ENCODE measurements at places on chromosomes 7 and 10. TPM values are rescaled to one million over a fixed set of nuclear protein-coding genes. Genes with fewer than 3 reads are reported as not detected.
A peak's percentile ranks its signal among the peaks of the same experiment; 100 is the strongest.

PPP1R17 gene
- not detected for total RNA-seq

ELFN1 gene
- 0.27 TPM for total RNA-seq

AKR1D1 gene
- not detected for total RNA-seq

ASB10 gene
- not detected for total RNA-seq

CCDC3 gene
- total RNA-seq, result not detected

UTF1 gene
- total RNA-seq, result not detected

DNA sequence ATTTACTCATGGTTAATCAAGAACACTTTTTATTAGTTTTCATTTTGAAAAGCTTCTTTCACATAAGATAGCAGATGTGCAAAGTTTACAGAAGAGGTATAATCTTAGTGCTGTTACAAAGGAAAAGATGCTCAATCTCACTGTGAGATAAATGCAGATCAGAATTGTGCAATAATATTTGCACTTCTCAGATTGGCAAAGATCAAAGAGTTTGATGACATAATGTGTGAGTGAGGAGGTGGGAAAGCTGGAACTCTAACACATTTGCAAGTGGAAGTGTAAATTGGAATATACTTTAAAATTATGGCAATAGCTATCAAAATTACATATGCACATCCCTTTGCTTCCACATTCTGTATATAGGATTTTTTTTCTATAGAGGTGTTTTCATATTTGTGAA is 21.5 kb upstream of the STN1 start:
- H3K4me1 ChIP-seq, result no peaks in the 10 kb centered on the region
- DNase-seq, result no peak
- H3K4me3 ChIP-seq, result no peak overlapping the region
- no peaks in the 10 kb centered on the region for H3K36me3 ChIP-seq

- H3K36me3 ChIP-seq, result no peaks in the 10 kb centered on the region
- no peaks in the 10 kb centered on the region for H3K4me1 ChIP-seq
- H3K27me3 ChIP-seq, result no peaks in the 10 kb centered on the region
- no peak overlapping the region for H3K4me3 ChIP-seq
These were observed 23.5 kb upstream of the SAMD9L start for GRCh38 chr7:93171606-93172226.

GRCh38 chr10:79021331-79021907 is 47.3 kb upstream of the ZMIZ1 start:
- no peaks in the 10 kb centered on the region for H3K4me1 ChIP-seq
- DNase-seq, result no peak
- H3K4me3 ChIP-seq, result no peak overlapping the region
- H3K27me3 ChIP-seq, result peaks cover 22% of the 10 kb centered on the region
- H3K27ac ChIP-seq, result no peak overlapping the region

GRCh38 chr10:12459762-12460161 is 110.4 kb downstream of the CAMK1D start:
- no peak overlapping the region for H3K27ac ChIP-seq
- H3K4me3 ChIP-seq, result no peak overlapping the region
- DNase-seq, result no peak
- H3K27me3 ChIP-seq, result peaks cover 14% of the 10 kb centered on the region

GRCh38 chr10:48233559-48234005 is 40.9 kb downstream of the FRMPD2 start:
- H3K4me1 ChIP-seq, result no peaks in the 10 kb centered on the region
- no peaks in the 10 kb centered on the region for H3K36me3 ChIP-seq
- peaks cover 18% of the 10 kb centered on the region for H3K27me3 ChIP-seq
- DNase-seq, result no peak

GRCh38 chr7:66088861-66089838 is 13.5 kb downstream of the ASL start:
- H3K27me3 ChIP-seq, result no peaks in the 10 kb centered on the region
- no peak for DNase-seq
- no peaks in the 10 kb centered on the region for H3K4me1 ChIP-seq
- no peak overlapping the region for H3K27ac ChIP-seq
- H3K36me3 ChIP-seq, result peaks cover 16% of the 10 kb centered on the region

DNA sequence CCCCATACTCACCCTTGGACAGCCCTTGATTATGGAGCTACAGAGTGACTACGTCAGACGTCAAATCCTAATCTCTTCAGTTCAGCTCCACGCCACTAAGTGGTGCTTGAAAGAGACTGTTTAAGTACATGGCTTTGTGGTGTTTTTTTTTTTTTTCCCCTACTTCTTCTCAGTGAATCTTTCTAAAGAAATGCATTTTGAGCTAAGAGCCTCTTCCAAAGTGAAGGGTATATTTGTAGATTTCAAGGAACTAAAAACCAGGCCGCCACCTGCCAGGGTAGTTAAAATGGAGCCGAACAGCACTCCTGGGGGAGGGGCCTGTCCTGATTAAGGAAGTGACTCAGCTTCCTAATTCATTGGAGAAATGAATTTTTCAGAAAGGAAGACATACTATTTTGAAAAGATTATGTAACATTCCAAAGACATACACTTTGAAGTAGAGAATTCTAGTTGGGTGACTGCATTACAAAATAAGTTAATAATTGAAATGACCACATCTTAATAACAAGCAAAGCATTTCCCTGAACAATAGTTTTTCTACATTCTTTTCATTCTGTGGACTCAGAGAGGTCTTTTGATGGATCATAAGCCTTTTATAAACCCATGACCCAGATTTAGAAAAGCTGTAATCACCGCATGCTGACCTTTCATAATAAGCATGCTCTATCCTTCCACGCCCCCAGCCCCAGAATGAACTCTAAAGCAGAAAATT is 20.6 kb upstream of the VPS41 start:
- DNase-seq, result peak; percentile 84
- H3K27ac ChIP-seq, result peak overlapping the region; percentile 84
- H3K36me3 ChIP-seq, result peaks cover 11% of the 10 kb centered on the region

- no peak overlapping the region for H3K27ac ChIP-seq
- DNase-seq, result no peak
- no peaks in the 10 kb centered on the region for H3K27me3 ChIP-seq
- peaks cover 6% of the 10 kb centered on the region for H3K36me3 ChIP-seq
- no peak overlapping the region for H3K4me3 ChIP-seq
These were observed 105.5 kb downstream of the BICC1 start for GRCh38 chr10:58618158-58618676.

- H3K27ac ChIP-seq, result no peak overlapping the region
- H3K4me3 ChIP-seq, result no peak overlapping the region
- no peak for DNase-seq
- no peaks in the 10 kb centered on the region for H3K27me3 ChIP-seq
These were observed 80.5 kb upstream of the TMEM106B start for GRCh38 chr7:12130609-12131008.

DNA sequence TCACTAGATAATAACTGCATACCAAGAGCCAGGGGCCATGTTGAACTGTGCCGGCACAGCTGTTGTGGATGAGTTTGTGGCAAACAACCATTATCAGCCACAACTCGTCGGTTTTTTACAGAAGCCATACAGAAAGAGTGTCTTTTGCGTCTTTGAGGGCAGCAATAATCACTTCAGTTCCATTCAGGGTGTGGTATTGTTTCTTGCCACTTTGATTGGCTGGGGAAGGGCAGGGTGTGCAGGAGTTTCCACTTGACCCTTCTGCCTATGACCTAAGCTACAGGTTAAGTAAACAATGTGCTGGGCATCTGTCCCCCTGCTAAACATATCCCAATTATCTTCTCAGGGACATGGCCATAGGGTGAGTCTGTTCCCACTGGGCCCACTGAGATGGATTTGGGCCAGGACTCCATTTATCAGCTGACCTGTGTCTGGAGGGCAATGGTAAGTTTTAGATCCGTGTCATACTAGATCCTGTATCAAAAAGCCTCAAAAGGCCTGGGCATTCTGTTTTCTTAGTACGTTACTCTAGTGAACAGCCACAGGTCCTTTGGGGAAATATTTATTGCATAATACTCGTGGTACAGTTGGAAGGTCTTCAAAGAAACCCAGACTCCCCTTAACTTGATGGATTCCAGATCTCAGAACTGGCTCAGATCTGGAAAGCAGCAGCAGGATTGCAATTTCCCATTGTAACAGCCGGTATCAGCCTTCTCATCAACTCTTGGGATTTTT is 15.9 kb downstream of the ZNF3 start:
- no peak for DNase-seq
- peaks cover 32% of the 10 kb centered on the region for H3K36me3 ChIP-seq
- H3K27ac ChIP-seq, result no peak overlapping the region

DNA sequence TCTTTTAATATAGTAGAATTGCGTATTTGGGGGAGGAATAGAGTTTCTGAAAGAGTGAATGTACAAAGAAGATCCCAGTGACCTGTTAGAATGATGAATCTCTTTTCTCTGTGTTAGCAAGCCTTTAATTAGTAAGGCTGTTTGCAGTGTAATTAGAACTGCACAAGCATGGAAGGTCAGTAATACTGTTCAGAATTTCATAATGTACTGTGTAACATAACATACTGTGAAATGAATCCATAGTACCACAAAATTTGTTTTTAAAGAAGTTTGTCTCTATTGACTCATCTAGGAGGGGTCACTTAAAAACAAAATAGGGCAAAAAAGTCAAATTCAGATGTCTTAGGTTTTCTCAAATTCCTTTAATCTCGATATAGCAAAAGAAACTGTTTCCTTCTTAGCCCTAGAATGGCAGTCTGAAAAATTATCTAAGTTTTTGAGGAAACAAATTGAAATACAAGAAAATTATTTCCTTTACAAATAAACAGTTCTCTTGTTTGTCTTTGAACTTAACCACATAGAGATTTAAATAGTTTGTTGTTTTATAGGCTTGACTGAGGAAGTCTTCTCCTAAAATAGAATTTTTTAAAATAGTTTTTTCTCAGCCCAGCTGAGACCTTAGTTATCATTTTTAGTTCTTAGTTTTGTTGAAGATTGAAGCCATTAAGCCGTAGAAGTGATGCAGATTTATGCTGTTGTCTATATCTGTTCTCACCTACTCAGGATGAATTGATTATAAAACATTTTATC is 12.5 kb downstream of the ADK start:
- no peak for DNase-seq
- H3K27ac ChIP-seq, result no peak overlapping the region
- no peak overlapping the region for H3K4me3 ChIP-seq
- H3K36me3 ChIP-seq, result no peaks in the 10 kb centered on the region
- no peaks in the 10 kb centered on the region for H3K27me3 ChIP-seq
- peaks cover 14% of the 10 kb centered on the region for H3K4me1 ChIP-seq

DNA sequence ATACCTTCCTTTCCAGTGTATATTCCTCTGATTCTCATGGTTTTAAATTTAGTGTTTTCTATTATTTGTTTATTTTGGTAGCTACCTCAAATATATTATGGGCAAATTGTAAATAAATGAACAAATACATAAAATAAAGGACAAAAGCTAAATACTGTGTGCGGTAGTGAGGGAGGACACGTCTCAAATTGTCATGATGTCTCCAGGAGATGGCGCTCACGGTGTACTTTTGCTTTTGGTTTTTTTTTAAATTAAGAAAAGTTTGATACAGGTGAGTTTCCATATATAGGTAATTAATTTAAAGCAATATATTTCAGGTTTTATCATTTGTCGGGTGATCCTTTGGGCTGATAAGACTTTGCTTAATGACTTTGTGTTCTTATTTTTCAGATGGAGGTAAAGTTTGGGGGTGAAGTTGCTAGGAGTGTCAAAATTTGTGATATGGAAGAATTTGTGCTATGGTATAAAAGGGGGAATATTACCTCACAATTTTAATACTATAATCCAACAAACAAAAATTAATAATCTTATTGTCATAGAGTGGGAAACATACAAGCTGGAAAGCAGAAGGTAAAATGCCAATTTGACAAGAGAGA is 68.4 kb upstream of the TMEM229A start:
- no peaks in the 10 kb centered on the region for H3K36me3 ChIP-seq
- no peaks in the 10 kb centered on the region for H3K4me1 ChIP-seq
- H3K27ac ChIP-seq, result no peak overlapping the region
- peaks cover 58% of the 10 kb centered on the region for H3K27me3 ChIP-seq
- no peak overlapping the region for H3K4me3 ChIP-seq

- no peak for DNase-seq
- H3K27ac ChIP-seq, result no peak overlapping the region
- H3K4me1 ChIP-seq, result no peaks in the 10 kb centered on the region
- H3K27me3 ChIP-seq, result no peaks in the 10 kb centered on the region
- no peaks in the 10 kb centered on the region for H3K36me3 ChIP-seq
These were observed 11.0 kb downstream of the CROT start for GRCh38 chr7:87356448-87356847.

DNA sequence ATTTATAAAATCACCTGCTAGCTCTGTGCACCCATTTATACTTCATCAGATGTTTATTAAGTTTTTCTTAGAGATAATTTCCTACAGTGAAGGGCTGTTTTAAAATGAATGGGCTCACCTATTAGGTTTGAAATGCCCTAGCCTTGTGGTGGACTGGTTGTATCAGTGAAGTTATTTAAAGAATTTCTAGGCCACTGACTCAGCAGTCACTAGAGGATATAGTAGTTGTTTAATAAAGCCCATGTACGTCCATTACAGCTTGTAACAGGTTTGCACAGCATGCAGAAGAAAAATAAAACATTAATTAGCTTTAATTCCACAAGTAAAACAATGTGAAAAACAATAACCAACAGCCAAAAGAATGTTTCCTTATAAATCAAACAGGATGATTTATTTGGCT is 128.0 kb downstream of the RSU1 start:
- DNase-seq, result no peak
- H3K27me3 ChIP-seq, result no peaks in the 10 kb centered on the region
- H3K4me3 ChIP-seq, result no peak overlapping the region
- no peak overlapping the region for H3K27ac ChIP-seq
- no peaks in the 10 kb centered on the region for H3K36me3 ChIP-seq
- H3K4me1 ChIP-seq, result no peaks in the 10 kb centered on the region

DNA sequence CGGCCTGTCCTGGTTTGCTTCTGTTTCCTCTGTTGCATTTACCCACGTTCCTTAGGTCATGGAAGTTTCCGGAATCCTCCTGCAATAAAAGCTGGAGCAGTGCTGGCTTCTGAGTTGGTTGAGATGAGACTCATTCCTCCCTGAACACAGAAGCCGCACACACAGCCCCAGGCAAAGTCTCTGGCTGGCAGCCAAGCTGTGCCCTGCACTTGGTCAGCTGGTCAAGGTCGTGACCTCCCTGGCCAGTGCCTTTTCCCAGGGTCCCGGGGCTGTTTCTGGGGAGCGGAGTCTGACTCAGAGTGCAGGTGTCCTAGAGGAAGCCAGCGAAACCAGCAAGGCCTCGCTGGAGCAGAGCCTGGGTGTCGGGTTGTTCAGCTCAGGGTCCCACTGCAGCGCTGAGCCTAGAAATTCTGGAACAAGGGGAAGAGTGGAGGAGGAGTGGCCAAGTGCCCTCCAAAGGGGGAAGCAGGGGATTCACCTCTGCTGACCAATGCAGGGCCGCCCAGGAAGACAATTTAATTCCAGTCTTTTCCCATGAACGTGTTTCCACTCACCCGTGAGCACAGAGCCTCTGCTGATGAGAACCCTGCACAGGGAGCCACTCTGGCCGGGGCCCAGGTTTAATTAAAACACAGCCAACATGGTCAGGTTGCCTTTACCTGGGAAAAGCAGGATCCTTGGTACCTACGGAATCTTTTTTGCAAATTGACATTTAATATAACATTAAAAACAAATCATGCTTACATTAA is 245.5 kb upstream of the PPP2R2D start:
- peak; percentile 44 for DNase-seq
- H3K36me3 ChIP-seq, result peaks cover 6% of the 10 kb centered on the region
- no peaks in the 10 kb centered on the region for H3K27me3 ChIP-seq
- H3K4me1 ChIP-seq, result peaks cover 24% of the 10 kb centered on the region
- peak overlapping the region; percentile 28 for H3K4me3 ChIP-seq
- H3K27ac ChIP-seq, result peak overlapping the region; percentile 74

- H3K4me3 ChIP-seq, result no peak overlapping the region
- no peak overlapping the region for H3K27ac ChIP-seq
- no peaks in the 10 kb centered on the region for H3K36me3 ChIP-seq
- no peaks in the 10 kb centered on the region for H3K27me3 ChIP-seq
- DNase-seq, result no peak
These were observed 36.6 kb downstream of the GRK5 start for GRCh38 chr10:119243967-119244366.

- H3K36me3 ChIP-seq, result no peaks in the 10 kb centered on the region
- no peak overlapping the region for H3K27ac ChIP-seq
- H3K27me3 ChIP-seq, result no peaks in the 10 kb centered on the region
These were observed 74.0 kb downstream of the ADCY1 start for GRCh38 chr7:45647967-45648670.

Data from Calu3 (cell line).